Right lobe of liver (tissue), 6 donors: ENCODE measurements at places on chromosomes 12 and 14. TPM values are rescaled to one million over a fixed set of nuclear protein-coding genes. Genes with fewer than 3 reads are reported as not detected.

DNA sequence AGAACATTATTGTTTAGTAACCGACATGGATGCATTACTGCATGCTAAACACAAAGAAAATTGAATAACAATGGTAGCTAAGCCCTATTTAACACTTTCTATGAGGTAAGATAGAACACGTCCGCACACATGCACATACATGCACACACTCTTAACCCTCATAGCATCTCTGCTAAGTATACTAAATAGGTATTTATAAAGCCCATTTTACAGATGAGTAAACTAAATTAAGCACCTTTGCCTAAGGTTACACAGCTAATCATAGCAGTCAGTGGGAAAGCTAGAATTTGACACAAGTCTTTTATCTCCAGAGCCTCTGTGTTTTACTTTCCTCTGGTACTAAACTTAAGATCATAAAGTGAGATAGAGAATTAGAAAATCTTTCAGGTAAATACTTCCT, 435.0 kb downstream of the EGLN3 start:
- no peak for DNase-seq

- DNase-seq: no peak
Observed at GRCh38 chr12:106896603-106897002, 59.1 kb upstream of the TMEM263 start.

GRCh38 chr14:61756135-61756534, 6.1 kb upstream of the SNAPC1 start:
- no peak for DNase-seq

DNA sequence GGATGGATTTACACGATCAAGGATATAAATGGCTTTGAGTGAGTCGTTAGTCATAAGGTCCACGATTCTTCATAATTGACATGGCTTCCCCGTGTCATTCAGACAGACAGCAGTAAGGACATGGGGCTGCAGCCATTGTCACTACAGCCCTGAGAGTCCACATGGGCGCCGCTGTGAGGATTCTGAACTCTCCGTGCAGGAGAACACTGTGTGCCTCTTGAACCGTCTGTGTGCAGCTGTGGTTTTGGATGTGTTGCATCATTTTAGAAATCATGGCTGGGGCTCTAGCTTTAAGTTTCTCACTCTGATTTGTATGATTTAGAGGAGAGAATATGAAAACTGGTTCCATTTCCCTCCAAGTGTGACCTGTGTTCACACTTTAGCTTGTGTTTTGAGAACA, 47.2 kb downstream of the NPAS3 start:
- no peak for DNase-seq

DNA sequence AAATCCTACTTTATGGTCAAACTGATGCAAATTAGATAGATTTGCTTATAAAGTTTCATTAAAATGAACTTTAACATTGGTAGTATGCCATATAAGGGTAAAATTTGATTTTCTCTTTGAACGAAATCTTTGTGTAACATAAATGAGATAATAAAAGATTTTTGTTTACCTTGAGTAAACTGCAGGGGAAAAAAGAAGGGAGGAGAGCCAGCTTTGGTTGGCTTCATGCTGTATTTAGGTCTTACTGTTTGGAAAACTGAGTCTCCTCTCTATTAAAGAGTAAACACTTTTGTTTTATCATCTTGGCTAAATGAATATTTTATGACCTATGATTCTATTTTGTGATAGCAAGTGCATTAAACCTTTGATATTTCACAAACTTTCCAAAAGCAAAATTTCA, 267.6 kb downstream of the IPO8 start:
- no peak for DNase-seq

- no peak for DNase-seq
Observed at GRCh38 chr14:93648440-93649168, 139.7 kb downstream of the PRIMA1 start.

Gene MBD6
- total RNA-seq: 42.7 TPM

- DNase-seq: no peak
Observed at GRCh38 chr14:101600336-101600890, 39.1 kb downstream of the DIO3 start.

Gene TPH2
- 0.13 TPM for total RNA-seq

GRCh38 chr14:88297306-88297705, 25.8 kb downstream of the KCNK10 start:
- DNase-seq: no peak

GRCh38 chr12:82866946-82867345, 180.2 kb downstream of the TMTC2 start:
- DNase-seq: no peak

Gene TAS2R13
- 0.64 TPM for total RNA-seq

Gene FAR2
- total RNA-seq: 3.4 TPM

Gene TMPRSS12
- not detected for total RNA-seq

GRCh38 chr12:116853507-116853906, 27.7 kb downstream of the HRK start:
- DNase-seq: no peak

DNA sequence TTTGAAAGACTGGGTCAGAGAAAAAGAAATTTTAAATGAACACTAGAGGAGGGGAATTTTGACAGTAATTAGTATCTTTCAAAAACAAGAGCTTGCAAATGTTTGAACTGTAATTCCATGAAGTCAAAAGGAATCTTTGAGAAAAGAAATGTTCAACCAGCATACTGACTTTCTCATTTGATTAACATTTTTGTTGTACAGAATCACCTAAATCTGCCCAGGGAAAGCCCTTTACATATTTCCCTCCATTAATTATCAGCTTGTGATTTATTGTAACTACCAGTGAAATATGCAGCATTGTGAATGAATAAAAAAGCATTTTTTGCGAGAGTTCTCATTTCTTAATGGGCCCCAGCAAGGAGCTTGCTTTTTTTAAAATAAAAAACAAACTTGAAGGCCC, 61.2 kb upstream of the CCDC91 start:
- no peak for DNase-seq

GRCh38 chr14:75342762-75343599, 64.4 kb downstream of the FOS start:
- no peak for DNase-seq

Gene CYP27B1
- total RNA-seq: 1.4 TPM

Gene GALNT16
- total RNA-seq: 1.7 TPM

GRCh38 chr14:72366619-72367018, 434.4 kb downstream of the RGS6 start:
- DNase-seq: no peak

GRCh38 chr14:22152903-22153302, 436.1 kb downstream of the DAD1 start:
- no peak for DNase-seq

Gene SLCO1B1
- 137 TPM for total RNA-seq

DNA sequence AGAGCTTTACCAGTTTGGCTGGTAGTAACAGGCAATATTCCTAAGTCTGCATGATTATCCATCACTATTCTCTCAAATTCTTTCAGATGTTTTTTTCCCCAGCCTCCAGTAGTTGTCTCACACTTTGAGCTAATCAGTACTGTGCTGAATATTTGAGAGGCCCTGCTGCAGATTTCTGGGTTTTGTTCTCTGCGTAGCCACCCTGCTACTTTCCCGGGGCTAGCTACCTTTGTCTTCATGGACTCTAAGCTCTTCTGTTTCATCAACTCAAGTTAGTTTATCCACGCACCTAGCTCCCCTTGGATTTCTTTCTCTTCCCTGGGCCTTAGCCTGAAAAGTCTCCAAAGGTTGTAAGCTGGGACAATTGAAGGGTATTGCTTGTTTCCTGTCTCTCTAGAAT, 73.0 kb downstream of the FUT8 start:
- no peak for DNase-seq

Gene NGDN
- total RNA-seq: 13.7 TPM

DNA sequence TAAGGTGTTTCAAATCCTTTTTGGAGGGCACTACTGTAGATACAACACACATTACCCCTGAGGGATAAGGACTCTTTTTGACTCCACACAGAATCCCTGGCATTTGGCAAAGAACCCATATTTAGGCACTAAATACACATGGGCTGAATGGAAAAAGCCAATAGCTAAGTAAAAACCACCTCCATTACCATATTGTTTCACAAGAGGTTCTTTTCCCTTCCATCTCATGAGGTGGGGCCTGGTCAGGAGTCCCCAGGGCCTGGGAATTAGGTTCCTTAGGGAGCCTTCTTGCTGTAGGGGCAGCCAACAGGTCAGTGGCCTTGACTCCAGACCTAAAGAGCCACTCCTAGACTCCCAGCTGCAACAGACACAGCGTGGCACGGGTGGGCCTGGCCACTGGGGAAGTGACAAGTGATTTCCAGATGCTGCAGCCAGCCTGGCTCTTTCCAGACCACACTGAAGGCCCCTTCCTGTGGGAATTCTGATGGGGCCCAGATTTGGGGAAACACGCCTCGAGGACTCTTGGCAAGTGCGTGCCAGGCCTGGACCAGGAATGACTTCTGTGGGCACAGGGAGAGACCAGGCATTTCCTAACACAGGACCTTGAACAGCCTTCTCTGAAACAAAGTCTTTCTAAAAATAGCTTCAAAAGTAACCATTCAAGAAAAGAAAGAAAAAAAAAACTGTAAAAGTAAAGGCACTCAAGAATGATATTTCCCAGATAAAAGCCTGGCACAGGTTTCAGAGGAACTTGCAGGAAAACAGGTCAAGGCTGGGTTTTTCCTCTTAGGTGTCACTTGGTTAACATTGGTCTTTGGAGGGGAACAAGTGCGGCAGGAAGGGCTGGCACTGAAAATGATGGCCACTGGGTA, 18.1 kb downstream of the SSH1 start:
- DNase-seq: no peak

Gene LBHD2
- total RNA-seq: not detected

DNA sequence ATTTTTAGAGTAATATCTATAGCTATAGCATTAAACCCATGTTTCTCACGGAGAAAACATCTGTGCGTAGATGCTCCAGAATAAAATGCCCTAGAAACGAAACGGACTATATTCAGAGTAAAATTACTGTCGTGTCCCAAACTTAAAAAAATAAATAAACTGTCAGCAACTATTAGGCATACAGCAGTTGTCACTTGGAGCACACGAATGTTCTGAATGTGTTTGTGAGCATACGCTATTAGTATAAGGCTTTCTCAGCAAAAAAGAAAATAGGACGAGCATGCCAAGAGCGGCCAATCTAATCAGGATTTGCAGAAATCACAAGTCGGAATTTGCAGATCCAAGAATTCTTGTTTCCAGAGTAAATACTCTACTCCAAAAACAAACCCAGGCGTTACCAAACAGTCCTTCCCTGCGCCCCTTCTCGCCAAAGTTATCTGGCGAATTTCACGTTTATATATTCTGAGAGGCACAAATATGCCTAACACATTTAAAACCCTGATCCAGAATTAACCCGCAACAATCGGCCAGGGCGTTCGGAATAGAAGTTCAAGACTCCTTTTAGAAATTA, 836 bp downstream of the PTPN21 start:
- DNase-seq: no peak

- no peak for DNase-seq
Observed at GRCh38 chr12:48109424-48109823, 3.5 kb upstream of the SENP1 start.

- DNase-seq: no peak
Observed at GRCh38 chr12:115698257-115698656, 579.2 kb downstream of the MED13L start.

Gene ZNF891
- total RNA-seq: 0.50 TPM

GRCh38 chr12:18683327-18684013, 54.3 kb downstream of the PLCZ1 start:
- DNase-seq: no peak

- no peak for DNase-seq
Observed at GRCh38 chr14:32679927-32680612, 258.6 kb upstream of the NPAS3 start.

GRCh38 chr12:70240673-70241072, 2.6 kb upstream of the CNOT2 start:
- DNase-seq: no peak

DNA sequence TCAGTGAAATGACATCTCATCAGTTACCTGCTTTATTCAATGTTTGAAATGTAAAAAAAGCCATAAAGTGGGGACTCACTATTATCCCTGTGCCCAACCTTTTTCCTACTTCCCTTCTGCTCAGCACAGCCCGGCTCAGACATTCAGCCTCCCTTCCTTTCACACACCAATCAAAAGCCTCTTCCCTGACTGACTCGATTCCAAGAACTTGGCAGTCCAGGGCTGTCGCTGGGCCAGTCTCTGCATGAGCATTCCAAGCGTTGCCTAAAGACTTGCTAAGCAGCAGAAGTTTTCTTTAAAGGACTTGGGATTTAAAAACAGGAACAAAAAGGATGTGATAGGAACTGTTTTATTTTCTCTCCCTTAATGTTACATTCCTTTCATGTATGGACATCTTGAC, 22.7 kb downstream of the ITPR2 start:
- no peak for DNase-seq

DNA sequence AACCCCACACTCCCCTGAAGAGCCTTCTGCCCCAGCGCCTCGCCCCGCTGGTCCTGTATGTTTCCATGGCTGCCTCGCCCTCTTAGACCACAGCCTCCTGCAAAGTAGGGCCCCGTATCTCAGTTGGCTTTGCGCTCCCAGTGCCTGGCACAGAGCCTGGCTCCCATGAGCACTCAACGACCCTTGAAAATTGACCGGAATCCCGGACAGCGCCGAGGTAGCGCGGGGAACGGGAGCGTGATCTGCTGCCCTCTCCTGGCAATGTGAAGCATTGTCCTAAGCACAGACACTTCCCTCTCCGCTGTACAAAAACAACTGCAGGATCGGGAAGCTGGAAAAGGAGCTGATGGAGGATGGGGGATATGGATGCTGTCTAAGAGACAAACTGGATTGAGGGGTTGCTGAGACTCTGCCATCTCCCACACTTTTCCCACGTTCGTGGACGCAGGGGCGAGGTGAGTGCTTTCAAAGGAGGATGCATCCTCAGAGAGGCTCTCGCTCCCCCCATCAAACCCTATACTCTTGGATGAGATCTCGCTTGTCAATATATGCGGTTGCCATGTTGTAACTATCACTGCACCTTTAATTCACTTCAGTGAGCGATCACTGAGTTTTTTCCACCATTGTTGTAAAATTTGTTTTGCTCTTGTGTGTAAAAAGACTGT, 10.7 kb upstream of the FKBP4 start:
- DNase-seq: peak; percentile 70

GRCh38 chr14:56117765-56118610, at the start of gene PELI2:
TSS of gene PELI2 (plus strand) at chr14:56118411. CDS start at chr14:56118661, 250 bp downstream.
- peak; percentile 83 for DNase-seq

Gene FAM181A
- total RNA-seq: not detected

- no peak for DNase-seq
Observed at GRCh38 chr14:95619785-95620417, 66.3 kb upstream of the TCL1B start.

- DNase-seq: no peak
Observed at GRCh38 chr12:92365333-92365732, 219.7 kb upstream of the BTG1 start.

DNA sequence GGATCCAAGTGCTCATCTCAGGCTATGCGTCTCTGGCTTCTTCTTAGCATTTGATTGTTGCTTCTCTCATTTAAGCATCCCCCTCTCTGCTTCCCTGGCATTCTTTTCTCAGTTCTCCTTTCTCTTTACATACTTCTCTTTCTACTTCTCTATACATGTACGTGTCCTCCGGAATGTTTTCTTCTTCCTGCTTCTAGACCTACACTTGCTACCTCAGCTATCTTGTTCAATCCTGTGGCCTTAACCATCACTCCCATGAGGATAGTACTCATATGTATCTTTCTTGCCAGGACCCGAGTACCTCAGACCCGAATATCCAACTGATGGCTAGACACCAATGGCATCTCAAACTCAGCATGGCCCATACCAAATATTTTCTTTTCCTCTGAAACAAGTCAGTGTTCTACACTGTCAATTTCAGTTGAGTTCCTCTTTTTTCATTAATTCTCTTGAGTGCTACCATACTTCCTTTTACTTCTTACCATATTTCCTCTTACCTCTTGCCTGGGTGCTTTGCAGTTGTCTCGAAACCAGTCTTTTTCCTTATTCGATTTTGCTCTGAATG, 115.1 kb upstream of the SLC38A2 start:
- DNase-seq: no peak

Gene SLC17A8
- total RNA-seq: 0.06 TPM

Gene OR6C68
- not detected for total RNA-seq
